ENCODE measurements at places on chromosomes 16 and 17.

DNA sequence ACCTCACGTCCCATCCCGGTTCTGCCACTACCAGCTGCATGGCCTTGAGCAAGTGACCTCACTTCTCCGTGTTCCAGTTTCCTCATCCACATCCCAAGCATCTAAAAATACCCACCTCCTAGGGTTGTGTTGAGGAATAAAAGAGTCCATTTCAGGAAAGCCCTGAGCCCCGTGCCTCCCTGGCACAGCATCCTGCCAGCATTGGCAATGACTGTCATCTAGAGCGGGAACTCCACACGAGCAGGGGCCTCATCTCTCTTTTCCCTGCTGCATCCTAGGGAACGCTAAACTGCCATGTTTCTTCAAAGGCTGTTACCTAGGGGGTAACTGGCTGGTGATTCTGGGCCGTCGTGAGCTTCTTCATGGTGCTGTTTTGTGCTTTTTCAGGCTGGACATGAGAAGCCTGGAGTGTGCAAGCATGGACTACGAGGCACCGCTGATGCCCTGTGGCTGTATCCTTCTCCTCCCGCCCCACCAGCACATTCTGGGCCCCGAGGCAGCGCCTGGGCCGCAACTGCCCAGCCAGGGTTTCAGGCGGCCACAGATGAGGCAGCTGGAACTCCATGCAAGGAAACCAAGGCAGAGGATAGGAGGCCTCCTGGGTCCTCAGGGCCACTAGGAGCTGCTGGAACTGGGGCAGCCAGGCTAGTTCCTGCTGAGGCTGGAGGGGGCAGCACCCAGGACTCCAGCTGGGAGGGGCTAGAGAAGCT is 221.4 kb downstream of the KATNIP start:
- no peak for DNase-seq

GRCh38 chr16:17476414-17477259 is 5.9 kb upstream of the XYLT1 start:
- DNase-seq: no peak

- DNase-seq: no peak
These were observed 23.9 kb downstream of the ABCC3 start for GRCh38 chr17:50658616-50659015.

DNA sequence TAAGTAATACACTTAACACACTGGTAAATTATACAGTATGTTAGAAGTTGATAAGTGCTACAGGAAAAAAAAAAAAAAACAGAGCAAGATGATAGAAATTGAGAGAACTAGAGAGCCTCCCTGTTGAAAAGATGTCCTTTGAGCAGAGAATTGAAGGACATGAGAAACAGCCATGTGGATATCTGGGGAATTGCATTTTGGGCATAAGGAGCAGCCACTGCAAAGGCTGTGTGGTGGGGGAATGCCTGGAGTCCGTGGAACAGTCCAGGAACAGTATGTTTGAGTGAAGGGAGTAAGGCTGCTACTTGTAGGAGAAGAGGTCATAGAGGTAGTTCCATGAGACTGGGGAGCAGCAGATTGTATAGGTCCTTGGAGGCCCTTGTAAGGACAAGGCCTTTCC is 178.4 kb downstream of the FTO start:
- no peak for DNase-seq

- no peak for DNase-seq
These were observed 9.2 kb upstream of the SNN start for GRCh38 chr16:11658896-11659708.

GRCh38 chr16:23905027-23905426 is 69.2 kb downstream of the PRKCB start:
- no peak for DNase-seq

GRCh38 chr17:58339755-58340404 is 11.3 kb upstream of the TSPOAP1 start:
- no peak for DNase-seq

GRCh38 chr16:11950388-11950787 is 8.5 kb upstream of the NPIPB2 start:
- DNase-seq: no peak

GRCh38 chr16:70652322-70652721 is 6.0 kb downstream of the IL34 start:
- no peak for DNase-seq

DNA sequence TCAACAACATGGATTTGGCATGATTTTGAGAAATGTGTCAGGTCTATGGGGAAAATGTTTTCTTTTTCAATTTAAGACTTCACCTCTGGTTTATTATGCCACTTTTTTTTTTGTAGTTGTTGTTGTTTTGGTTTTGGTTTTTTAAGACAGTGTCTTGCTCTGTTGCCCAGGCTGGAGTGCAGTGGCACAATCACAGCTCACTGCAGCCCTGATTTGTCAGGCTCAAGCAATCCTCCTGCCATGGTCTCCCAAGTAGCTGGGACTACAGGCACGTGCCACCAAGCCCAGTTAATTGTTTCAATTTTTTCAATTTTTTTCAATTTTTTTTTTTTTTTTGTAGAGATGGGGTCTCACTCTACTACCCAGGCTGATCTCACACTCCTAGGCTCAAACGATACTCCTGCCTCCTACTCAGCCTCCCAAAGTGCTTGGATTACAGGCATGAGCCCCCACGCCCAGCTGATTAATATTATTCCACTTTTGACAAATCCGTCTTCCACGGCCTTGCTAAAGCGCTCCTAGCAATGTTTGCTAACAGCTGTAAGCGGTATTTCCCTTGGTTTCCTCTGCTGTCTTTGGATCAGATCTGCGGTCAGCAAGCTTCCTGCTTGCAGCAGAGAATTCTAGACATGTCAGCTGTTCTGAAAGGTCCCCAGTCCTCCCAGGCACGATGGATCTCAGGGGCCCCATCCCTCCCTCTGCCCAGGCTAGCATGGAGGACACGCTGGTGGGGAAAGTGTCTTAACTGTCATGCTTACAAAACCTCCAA is 7.0 kb upstream of the MILR1 start:
- no peak for DNase-seq

DNA sequence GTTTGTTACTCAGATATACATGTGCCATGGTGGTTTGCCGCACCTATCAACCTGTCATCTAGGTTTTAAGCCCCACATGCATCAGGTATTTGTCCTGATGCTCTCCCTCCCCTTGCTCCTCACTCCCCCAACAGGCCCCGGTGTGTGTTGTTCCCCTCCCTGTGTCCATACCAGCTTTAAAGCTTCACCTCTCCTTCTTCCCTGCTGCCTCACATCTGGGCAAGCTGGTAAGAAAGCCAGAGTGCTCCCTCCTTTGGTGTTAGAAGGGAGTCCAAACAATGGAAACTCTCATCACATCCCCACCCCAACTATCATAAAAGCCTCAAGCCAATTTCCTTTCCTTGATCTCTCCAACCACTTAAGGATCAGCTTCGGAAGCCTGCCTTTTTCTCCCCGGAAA is 1115.6 kb upstream of the GOT2 start:
- no peak for DNase-seq

- DNase-seq: no peak
These were observed 25.5 kb downstream of the COPZ2 start for GRCh38 chr17:48012151-48012520.

DNA sequence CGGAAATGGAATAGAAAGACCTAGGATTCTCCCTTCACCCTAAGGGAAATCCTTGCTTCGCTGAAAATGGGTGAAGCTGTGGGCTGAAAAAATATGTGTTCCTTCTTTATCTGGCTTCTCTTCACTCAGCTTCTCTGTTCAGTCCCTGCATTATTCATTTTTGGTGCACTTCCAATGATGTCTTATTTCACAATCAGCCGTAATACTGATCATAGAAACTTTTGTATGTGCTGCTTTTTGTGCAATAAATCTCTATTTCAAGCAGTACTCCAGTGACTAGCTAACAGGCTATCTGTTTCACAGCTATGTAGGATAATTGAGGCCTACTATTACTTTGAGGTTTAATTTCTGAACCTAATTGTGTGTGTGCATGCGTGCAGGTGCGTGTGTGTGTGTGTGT is 144.6 kb downstream of the FOXL1 start:
- DNase-seq: no peak

- DNase-seq: no peak
These were observed 406.2 kb upstream of the PSMD7 start for GRCh38 chr16:73890186-73891128.

- no peak for DNase-seq
These were observed 34.0 kb downstream of the UBE2G1 start for GRCh38 chr17:4332296-4332970.
